Bronchial epithelial cell (primary cell): ENCODE measurements at places on chromosomes 1 and 21. TPM values are rescaled to one million over a fixed set of nuclear protein-coding genes. Genes with fewer than 3 reads are reported as not detected.

- DNase-seq: no peak
These were observed 22.9 kb downstream of the ANGPTL7 start for GRCh38 chr1:11211925-11212587.

- DNase-seq: no peak
These were observed 4.3 kb downstream of the SLC45A3 start for GRCh38 chr1:205676002-205676401.

DNA sequence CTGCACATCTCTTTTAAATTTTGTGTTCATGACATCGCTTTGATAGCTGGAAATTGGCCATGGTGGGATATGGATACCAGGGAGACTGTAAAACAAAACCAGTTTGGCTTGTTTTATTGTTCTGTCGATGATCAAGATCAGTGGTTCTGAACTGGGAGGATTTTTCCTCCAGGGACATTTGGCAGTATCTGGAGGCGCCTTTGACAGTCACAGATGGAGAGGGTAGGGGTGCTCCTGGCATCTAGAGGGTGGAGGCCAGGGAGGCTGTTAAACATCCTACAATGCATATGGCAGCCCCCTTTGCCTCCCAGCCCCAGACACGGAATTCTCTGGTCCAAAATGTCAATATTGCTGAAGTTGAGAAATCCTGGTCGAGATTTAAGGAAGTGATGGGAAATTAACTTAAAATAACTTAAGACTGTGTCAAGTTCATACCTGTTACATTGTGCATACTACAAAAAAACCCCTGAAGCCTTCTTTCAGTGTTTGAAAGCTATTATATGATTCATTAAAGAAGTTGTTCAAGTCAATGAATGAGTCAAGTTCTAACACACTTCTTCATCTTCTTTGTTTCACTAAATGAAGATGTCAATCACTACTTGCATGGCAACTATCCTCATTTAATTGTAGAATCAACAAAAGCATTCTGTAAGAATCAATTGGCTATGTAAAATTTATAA, 150.9 kb downstream of the KCNJ6 start:
- peak; percentile 86 for DNase-seq

DNA sequence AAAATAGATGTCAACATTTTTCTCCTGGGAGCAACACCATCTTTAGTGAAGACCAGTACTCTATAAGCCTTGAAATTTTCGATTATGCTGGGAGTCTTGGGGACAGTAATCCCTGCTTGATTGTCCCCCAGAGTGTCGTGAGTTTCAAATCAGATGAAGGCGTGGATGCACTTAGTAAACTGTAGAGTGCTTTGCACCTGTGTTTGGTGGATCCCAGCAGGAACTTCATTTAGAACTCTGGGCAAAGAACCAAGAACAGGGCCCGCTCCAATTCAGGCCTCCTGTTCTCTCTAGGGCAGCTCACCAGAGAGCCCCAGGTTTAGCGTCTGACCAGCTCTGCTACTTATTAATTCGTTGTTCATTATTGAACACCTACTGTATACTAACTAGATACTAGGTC, 1.5 kb downstream of the GPX7 start:
- no peak for DNase-seq

DNA sequence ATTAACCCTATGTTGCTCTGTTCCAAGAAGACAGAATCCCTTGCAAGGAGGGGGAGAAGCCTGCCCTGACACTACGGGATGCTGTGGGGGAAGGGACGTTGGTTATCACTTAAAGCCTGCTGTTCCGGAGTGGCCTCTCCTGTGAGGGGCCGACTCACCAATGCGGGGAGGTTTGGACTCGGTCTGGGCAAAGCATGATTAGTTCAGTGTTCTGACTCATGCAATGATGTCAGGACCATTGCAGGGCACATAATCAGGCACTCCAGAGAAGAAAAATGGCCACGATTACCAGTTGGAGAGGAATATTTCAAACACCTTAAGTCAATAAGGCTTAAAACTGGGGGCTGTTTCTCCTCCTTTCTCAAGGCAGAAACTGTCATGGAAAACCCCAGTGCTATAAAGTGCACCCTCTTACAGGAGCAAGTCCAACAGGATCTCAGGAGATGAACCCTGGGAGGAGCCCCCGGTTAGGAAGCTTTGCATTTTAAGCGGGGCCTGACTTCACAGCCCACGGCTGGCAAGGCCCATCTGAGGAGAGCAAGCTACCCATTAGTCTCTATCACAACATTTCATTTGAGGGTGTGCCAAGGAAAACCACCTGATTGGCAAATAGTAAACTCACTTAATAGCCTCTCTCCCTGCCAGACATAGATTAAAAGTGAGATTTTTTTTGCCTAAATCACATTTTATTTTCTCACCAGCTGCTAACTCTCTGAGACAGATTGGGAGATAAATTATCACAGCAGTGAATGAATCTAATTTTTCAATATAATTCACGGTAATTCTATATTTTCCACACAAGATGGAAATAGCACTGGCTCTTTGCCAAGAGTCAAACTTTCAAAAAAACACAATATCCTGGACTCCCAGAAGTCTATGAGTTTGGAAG, 202.5 kb downstream of the C1orf94 start:
- peak; percentile 17 for DNase-seq

VHLL gene
- 0.26 and 0.77 TPM in 2 replicates for total RNA-seq

GSTM5 gene
- total RNA-seq: not detected in 2 replicates
